Liver (tissue), 10 donors: ENCODE measurements at places on chromosomes 16 and 17. TPM values are rescaled to one million over a fixed set of nuclear protein-coding genes. Genes with fewer than 3 reads are reported as not detected.
A peak's percentile ranks its signal among the peaks of the same experiment; 100 is the strongest.

SGF29 gene
- 11.5 TPM for total RNA-seq

SLC47A2 gene
- total RNA-seq: not detected

CLEC10A gene
- 3.8 TPM for total RNA-seq

ZDHHC1 gene
- 1.6 TPM for total RNA-seq

KREMEN2 gene
- total RNA-seq: not detected

CRHR1 gene
- total RNA-seq: not detected

- peaks cover 2% of the 10 kb centered on the region for H3K4me1 ChIP-seq
- no peaks in the 10 kb centered on the region for H3K27me3 ChIP-seq
- H3K36me3 ChIP-seq: no peaks in the 10 kb centered on the region
- H3K27ac ChIP-seq: no peak overlapping the region
- DNase-seq: no peak
Observed at GRCh38 chr17:81517339-81518112, 4.9 kb upstream of the ACTG1 start.

- H3K4me1 ChIP-seq: no peaks in the 10 kb centered on the region
- DNase-seq: no peak
- no peak overlapping the region for H3K27ac ChIP-seq
- no peak overlapping the region for H3K4me3 ChIP-seq
- H3K27me3 ChIP-seq: no peaks in the 10 kb centered on the region
- no peaks in the 10 kb centered on the region for H3K36me3 ChIP-seq
Observed at GRCh38 chr17:16472539-16472938, 19.5 kb downstream of the LRRC75A start.

DNA sequence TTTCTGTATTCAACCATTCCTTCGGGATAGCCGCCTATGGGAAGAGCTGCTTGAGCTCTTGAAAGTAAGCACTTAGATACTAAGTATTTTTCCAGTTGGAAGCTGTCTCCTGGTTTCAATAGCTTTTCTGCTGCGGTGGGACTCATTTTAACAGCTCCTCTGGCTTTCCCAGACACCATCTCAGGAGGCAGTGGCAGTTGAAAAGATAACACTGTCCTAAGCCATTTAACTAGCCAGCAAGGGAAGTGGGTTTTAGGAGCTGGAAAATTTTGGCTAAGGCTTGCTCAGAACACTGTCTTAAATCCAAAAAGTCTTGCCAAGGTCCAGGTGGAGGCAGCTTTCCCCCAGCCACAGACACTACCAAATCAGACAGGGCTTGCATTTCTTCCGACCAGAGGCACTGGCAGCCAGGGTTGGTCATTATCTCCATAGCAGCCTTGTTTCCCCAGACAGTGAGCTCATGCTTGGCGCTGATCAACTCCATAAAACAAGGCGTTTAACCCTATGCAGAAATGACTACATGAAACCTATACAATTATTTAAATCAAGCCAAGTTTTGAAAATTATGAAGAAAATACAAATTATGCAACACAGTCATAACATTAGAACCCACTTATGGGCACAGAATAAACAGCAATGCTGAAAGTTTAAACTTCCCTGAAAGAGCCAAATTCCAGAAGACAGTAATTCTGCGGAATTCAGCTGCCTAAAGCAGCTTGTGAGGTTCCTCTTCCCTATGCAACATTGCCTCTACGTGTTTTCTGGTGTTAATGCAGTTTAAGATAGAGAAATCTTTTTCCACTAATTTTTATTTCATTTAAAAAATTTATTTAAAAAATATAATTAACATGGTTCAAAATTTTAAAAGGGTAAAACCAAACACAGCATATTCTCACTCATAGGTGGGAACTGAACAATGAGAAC, 25.0 kb downstream of the GABARAPL2 start:
- no peaks in the 10 kb centered on the region for H3K27me3 ChIP-seq
- no peaks in the 10 kb centered on the region for H3K36me3 ChIP-seq
- H3K4me1 ChIP-seq: no peaks in the 10 kb centered on the region
- no peak for DNase-seq
- no peak overlapping the region for H3K27ac ChIP-seq

- H3K4me1 ChIP-seq: peaks cover 7% of the 10 kb centered on the region
- no peaks in the 10 kb centered on the region for H3K36me3 ChIP-seq
- H3K27ac ChIP-seq: peak overlapping the region; percentile 76
Observed at GRCh38 chr17:82686366-82687324, 11.9 kb downstream of the RAB40B start.

DNA sequence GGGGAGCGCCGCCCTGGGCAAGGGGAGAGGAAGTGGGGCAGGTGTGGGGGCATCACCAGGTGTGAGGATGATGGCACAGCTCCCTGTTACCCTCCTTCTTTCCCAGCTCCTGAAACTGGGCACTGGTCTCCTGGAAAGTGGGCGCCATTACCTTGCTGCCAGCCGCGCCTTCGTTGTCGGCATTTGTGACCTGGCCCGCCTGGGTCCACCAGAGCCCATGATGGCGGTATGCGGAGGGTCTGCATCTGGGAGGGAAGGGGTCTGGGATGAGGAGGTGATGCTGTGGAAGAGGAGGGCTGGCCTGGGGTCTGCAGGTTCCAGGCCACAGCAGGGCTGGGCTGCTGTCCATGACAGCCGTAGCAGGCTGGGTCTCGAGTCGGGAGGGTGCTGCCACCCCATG, 5.5 kb downstream of the ACAP1 start:
- H3K27me3 ChIP-seq: no peaks in the 10 kb centered on the region
- no peaks in the 10 kb centered on the region for H3K4me1 ChIP-seq
- no peak overlapping the region for H3K4me3 ChIP-seq

DNA sequence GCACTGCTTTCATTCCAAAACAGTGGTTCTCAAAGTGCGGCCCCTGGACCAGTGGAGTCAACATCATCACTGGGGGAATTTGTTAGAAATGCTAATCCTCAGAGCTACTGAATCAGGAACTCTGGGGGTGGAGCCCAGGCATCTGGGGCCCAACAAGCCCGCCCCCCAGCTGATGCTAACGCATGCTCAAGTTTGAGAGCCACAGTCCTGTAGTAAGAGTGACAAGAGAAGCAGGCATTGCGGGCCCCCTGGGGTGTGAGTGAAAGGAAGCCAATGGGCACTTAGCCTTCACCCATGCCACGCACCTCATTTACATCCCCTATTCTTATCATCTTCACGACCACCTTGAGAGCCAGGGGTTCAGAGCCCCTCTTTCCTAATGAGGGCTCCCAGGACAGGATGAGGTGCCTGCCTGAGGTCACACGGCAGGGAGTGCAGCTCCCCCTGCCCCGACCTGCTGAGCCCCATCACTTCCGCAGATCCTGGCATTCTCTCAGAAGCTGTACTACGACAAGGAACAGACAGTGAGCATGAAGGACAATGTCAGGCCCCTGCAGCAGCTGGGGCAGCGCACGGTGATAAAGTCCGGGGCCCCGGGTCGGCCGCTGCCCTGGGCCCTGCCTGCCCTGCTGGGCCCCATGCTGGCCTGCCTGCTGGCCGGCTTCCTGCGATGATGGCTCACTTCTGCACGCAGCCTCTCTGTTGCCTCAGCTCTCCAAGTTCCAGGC, 9.1 kb downstream of the CA4 start:
- no peaks in the 10 kb centered on the region for H3K4me1 ChIP-seq
- no peak overlapping the region for H3K27ac ChIP-seq
- H3K27me3 ChIP-seq: no peaks in the 10 kb centered on the region

GRCh38 chr16:75908331-75909117, 182.2 kb upstream of the CPHXL start:
- DNase-seq: no peak
- H3K4me3 ChIP-seq: no peak overlapping the region
- H3K4me1 ChIP-seq: no peaks in the 10 kb centered on the region
- no peaks in the 10 kb centered on the region for H3K36me3 ChIP-seq
- no peaks in the 10 kb centered on the region for H3K27me3 ChIP-seq
- H3K27ac ChIP-seq: no peak overlapping the region

- DNase-seq: no peak
- peaks cover 9% of the 10 kb centered on the region for H3K36me3 ChIP-seq
- H3K4me3 ChIP-seq: no peak overlapping the region
- H3K4me1 ChIP-seq: peaks cover 3% of the 10 kb centered on the region
- H3K27me3 ChIP-seq: no peaks in the 10 kb centered on the region
- no peak overlapping the region for H3K27ac ChIP-seq
Observed at GRCh38 chr17:29451121-29451742, 61.1 kb downstream of the TAOK1 start.

GRCh38 chr16:13961099-13961811, 41.3 kb downstream of the ERCC4 start:
- H3K27me3 ChIP-seq: no peaks in the 10 kb centered on the region
- DNase-seq: no peak
- no peak overlapping the region for H3K4me3 ChIP-seq
- no peaks in the 10 kb centered on the region for H3K36me3 ChIP-seq
- H3K4me1 ChIP-seq: peaks cover 1% of the 10 kb centered on the region
- no peak overlapping the region for H3K27ac ChIP-seq

GRCh38 chr17:44345454-44346026, 438 bp downstream of the GRN start:
- H3K27ac ChIP-seq: peak overlapping the region; percentile 81
- H3K36me3 ChIP-seq: peaks cover 6% of the 10 kb centered on the region

DNA sequence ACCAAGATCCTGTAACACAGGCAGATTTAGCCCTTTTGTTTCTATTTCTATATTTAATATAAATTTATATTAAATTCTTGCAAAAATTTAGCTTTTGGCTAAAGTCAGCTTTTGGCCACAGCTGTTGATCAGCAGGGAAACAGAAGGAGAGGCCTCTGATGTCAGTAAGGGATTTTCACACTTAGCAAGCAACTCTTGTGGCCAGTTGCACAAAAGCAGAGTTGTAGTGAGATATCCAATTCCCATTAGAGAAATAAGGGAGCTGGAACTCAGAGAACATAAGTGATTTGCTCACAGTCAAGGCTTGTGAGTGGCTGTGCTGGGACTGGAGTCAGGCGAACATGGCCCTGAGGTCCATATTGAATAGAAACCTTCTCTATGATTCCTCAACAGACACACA, 16.7 kb upstream of the HEATR6 start:
- no peak overlapping the region for H3K4me3 ChIP-seq
- no peak for DNase-seq
- H3K27ac ChIP-seq: no peak overlapping the region
- no peaks in the 10 kb centered on the region for H3K36me3 ChIP-seq
- H3K27me3 ChIP-seq: no peaks in the 10 kb centered on the region

GRCh38 chr17:40550608-40551007, 14.7 kb downstream of the CCR7 start:
- no peaks in the 10 kb centered on the region for H3K36me3 ChIP-seq
- DNase-seq: no peak
- no peaks in the 10 kb centered on the region for H3K27me3 ChIP-seq
- peaks cover 38% of the 10 kb centered on the region for H3K4me1 ChIP-seq

- H3K36me3 ChIP-seq: no peaks in the 10 kb centered on the region
- peak; percentile 70 for DNase-seq
- peaks cover 4% of the 10 kb centered on the region for H3K27me3 ChIP-seq
- H3K4me1 ChIP-seq: peaks cover 25% of the 10 kb centered on the region
- H3K27ac ChIP-seq: no peak overlapping the region
- no peak overlapping the region for H3K4me3 ChIP-seq
Observed at GRCh38 chr16:10181196-10182162, 749 bp downstream of the GRIN2A start.

DNA sequence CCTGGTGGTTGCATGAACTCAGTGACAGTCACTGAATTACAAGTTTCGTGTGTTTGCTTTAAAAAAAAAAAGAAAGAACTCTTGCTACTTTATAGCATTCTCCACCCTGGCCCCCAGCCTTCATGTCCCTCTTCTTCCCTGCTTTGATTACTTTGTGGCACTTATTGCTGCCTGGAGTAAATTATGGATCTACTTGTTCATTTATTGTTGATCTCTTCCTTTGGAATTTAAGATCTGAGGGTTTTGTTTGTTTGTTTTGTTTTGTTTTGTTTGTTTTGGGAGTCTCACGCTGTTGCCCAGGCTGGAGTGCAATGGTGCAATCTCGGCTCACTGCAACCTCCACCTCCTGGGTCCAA, 126.5 kb downstream of the ABCC6 start:
- no peaks in the 10 kb centered on the region for H3K27me3 ChIP-seq
- no peak overlapping the region for H3K27ac ChIP-seq
- no peak for DNase-seq

- peak; percentile 56 for DNase-seq
- H3K36me3 ChIP-seq: no peaks in the 10 kb centered on the region
- H3K27me3 ChIP-seq: no peaks in the 10 kb centered on the region
- H3K27ac ChIP-seq: peak overlapping the region; percentile 90
- peak overlapping the region; percentile 60 for H3K4me3 ChIP-seq
Observed at GRCh38 chr17:75077496-75078283, 10.1 kb upstream of the SLC16A5 start.

DNA sequence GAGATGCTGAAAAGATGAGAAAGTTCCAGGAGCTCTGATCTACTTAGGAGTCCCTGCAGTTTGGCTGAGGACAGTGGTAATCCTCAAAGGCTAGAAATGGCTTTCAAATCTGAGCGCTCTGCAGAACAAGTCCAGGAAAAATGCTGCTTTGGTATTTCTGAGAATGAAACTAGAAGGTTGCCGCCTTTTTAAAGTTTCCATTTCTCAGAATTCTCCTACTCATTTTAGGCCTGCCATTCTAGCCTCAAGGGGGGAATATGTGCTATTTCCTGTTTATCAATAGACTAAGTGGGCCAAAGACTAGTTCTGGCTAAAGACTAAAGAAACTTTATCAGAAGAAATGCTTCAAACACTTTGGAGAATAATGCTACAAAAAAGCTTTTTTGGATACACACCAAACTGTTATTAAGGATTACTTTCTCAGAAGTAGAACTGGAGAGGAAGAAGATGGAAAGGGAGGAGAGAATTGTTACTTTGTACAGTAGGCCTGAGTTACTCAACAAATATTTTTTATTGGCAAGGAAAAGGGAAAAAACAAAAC, at the start of gene SLFN12L:
SLFN12L (minus strand) TSS at position 78 of the 541 bp plus-strand sequence. CDS start 15,314 bp downstream, outside the sequence.
- H3K4me1 ChIP-seq: peaks cover 2% of the 10 kb centered on the region
- peak within 1 kb of the TSS; percentile 42 for H3K27ac ChIP-seq
- no peaks in the 10 kb centered on the region for H3K36me3 ChIP-seq
- no peak within 1 kb of the TSS for H3K4me3 ChIP-seq

GRCh38 chr16:30609002-30609925, 925 bp downstream of the ZNF689 start:
- no peaks in the 10 kb centered on the region for H3K27me3 ChIP-seq
- peaks cover 14% of the 10 kb centered on the region for H3K4me1 ChIP-seq
- peak overlapping the region; percentile 97 for H3K27ac ChIP-seq
- peak overlapping the region; percentile 91 for H3K4me3 ChIP-seq

DNA sequence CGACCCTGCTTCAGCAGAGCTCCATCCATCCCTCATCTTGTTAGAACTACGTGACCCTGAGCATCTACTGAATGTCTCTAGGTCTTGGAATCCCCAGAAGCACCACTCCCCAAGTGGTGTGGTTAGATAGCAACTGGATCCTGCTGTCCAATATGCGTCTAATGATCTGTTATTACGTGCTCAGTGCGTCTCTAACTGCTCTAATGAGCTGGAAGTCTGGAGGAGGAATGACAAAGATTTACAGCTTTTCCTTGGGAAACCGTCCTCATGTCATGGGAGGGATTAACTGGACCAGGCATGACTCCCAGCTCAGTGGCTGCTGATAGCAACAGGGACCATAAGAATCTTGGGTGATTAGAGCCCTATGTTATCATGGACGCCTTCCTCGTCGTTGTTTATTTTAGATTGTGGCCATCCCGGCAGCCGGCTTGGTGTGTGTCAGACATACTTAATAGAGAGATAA, 150.9 kb downstream of the HS3ST3B1 start:
- no peaks in the 10 kb centered on the region for H3K36me3 ChIP-seq
- no peak overlapping the region for H3K4me3 ChIP-seq
- no peak for DNase-seq

- no peaks in the 10 kb centered on the region for H3K27me3 ChIP-seq
- H3K27ac ChIP-seq: no peak overlapping the region
Observed at GRCh38 chr17:34725725-34726124, 146.3 kb downstream of the TMEM132E start.
